ENCODE measurements at places on chromosomes 4 and X.

GRCh38 chr4:146333895-146334262, 119.5 kb downstream of the REELD1 start:
- no peak for DNase-seq

GRCh38 chr4:185640811-185641675, 105.7 kb upstream of the PDLIM3 start:
- no peak for DNase-seq

GRCh38 chr4:43458293-43458692, 565.8 kb downstream of the GRXCR1 start:
- DNase-seq = no peak

GRCh38 chr4:6111354-6111960, 88.9 kb downstream of the JAKMIP1 start:
- no peak for DNase-seq

GRCh38 chrX:98068024-98068580, 1184.4 kb downstream of the RPA4 start:
- no peak for DNase-seq
